CD4-positive, alpha-beta T cell treated with Interleukin-15 for 4 hours (primary cell): ENCODE measurements at places on chromosomes 7 and 10.

- no peak for DNase-seq
These were observed 10.1 kb downstream of the PSTK start for GRCh38 chr10:122990278-122990677.

GRCh38 chr7:1931951-1932270, 261.8 kb downstream of the ELFN1 start:
- no peak for DNase-seq

- DNase-seq, result no peak
These were observed 28.4 kb downstream of the UBE2D4 start for GRCh38 chr7:43954524-43955228.

GRCh38 chr10:102641402-102641801, 2.9 kb upstream of the TRIM8 start:
- DNase-seq, result no peak

DNA sequence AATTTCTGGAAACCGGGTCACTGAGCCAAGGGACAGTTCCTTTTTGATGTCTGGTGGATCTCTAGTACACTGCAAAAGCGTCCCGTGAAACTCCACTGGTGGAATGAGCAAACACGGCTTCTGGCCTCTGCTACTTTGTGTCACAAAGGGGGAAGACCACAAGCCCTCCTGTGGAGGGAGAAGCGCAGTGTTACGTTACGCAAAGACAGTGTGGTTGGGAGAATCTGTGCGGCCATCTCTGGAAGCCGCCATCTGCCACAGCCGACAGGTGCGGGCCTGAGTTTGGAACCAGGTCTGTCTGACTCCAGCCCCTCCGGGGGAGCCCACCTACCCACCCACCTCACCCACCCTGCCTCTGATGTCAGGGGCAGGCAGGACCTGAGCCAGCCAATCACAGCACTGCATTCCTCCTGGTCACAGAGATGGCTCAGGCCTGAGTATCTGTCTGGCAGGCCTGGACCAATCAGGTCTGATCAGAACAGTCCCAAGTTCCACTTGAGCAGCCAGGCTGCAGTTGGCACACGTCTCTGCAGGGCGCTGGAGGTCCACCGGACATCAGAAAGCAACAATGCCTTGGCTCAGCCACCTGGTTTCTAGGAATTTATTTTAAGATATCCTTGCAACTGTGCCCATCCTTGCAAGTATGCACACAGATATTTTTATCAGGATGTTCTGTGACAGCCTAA, 3.0 kb upstream of the CYP2W1 start:
- no peak for DNase-seq

DNA sequence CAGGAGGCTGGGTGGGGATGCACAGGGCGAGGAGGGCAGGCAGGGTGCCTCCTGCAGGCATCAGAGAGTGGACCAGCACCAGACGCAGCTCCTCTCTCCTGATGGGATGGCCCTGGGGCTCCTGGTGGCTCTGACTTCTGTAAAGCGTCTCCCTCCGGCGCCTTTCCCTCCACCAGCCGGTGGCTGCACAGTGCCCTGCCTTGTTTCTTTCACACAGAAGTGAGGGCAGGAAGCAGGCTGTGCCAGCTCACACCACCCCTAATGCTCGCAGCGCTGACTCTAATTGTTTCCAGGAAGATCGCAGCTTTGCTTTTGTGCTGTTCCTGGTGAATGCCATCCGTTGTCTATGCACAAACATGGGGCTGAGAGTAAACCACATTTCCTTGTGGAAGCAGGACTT, 152.3 kb upstream of the LANCL2 start:
- DNase-seq, result no peak

DNA sequence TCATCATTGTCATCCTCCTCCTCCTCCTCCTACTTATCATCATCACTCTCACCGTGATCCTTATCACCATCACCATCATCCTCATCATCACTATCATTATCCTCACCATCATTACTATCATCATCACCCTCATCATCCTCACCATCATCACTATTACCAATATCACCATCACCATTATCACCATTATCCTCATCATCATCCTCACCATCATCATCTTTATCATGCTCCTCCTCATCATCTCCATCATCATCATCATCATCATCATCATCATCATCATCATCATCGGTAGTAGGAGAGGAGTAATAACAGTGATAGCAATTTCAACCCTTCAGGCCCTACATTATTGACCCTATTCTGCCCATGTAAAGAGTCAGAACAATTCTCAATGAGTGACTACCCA, 345.9 kb upstream of the ZNF32 start:
- DNase-seq, result no peak

DNA sequence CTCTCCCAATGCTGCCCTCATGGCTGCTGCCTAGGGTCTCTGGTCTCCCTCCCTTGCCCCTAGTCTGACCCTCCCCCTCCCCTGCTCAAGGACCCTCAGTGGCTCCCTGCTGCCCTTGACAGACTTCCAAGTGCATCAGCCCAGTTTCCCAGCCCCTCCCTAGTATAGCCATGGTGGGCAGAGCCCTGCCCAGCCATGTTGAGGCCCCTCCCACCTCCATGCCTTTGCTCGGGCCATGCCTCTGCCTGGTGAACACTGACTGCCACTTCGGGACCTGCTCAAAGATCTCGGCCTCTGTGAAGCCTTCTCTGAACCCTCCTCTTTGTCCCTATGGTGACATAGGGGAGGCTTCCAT, 73.2 kb downstream of the MYL10 start:
- no peak for DNase-seq

GRCh38 chr10:118720685-118721538, 33.9 kb downstream of the CACUL1 start:
- DNase-seq, result peak; percentile 74

- DNase-seq, result no peak
These were observed 24.5 kb downstream of the VSTM4 start for GRCh38 chr10:49090696-49091380.

- DNase-seq, result no peak
These were observed 22.5 kb upstream of the ADRB1 start for GRCh38 chr10:114021154-114021553.

DNA sequence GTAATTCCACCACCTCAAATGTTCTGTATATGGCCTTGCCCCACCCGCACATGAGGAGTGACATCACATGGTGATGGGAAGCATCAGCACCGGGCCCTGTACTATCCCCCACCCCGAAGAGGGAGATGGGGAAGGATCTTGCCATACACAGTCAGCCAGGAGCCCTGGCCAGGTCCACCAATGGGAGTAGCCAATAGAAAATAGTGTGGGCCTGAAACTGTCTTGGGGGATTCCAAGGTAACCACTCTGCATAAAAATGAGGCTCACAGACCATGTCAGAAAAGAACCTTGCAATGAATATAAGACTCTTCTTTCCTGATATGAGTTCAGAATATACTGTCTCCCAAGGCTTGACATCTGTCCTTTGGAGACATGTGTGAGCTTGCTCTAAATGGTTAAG, 51.1 kb downstream of the ADRB1 start:
- DNase-seq, result no peak

DNA sequence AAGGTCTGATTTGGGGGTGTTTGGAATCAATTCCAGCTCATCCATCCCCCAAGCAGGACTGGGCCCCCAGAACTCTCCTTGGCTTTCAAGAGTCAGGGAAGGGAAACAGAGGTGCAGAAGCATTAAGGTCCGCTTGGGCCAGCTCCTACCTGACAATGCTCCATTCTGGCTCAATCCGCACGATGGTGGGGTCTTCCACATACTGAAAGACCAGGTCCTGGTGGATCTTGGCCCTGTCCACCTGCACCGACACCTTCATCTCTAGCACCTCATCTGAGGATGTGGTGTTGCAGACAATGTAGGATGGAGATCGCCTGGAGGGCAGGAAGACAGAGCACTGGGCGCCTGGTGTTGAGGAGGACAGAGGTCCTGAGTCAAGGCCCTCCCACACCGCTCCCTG, 391.1 kb downstream of the PLXNA4 start:
- no peak for DNase-seq

GRCh38 chr7:22700559-22701002, 26.4 kb upstream of the IL6 start:
- no peak for DNase-seq

- DNase-seq, result peak; percentile 54
These were observed 118.9 kb downstream of the APBB1IP start for GRCh38 chr10:26556748-26557640.

DNA sequence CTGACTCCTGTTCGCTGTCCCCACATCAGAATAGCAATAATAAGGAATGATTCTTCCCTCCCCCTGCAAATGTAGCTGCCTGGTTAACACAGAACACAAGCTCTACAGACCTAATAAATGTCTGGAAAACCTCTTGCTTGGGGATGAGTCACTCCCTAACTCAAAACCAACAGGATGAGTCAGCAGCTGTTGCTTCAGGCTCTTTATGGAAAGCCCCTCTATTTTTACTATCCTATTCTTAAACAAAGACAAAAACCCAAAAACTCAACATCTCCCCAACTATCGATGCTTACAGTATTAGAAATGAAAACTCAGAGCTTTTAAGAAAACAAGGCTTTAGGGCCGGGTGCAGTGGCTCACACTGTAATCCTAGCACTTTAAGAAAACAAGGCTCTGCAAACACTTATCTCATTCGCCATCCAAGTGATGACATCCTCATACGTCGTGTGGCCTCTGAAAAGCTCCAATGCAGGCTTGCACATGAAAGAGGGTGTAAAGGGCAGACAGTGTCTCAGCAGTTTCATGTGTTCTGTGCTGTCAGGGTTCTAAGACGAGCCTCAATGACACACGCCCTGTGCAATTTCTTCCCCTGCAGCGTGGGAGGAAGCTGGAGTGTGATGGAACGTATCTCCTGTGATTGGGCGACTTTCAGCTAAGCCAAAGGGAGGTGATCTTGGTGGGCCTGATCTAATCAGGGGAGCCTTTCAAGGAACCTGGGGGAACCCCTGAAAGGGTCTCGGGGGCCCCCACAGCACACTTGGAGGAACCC, 70.1 kb downstream of the AMZ1 start:
- DNase-seq, result peak; percentile 61

DNA sequence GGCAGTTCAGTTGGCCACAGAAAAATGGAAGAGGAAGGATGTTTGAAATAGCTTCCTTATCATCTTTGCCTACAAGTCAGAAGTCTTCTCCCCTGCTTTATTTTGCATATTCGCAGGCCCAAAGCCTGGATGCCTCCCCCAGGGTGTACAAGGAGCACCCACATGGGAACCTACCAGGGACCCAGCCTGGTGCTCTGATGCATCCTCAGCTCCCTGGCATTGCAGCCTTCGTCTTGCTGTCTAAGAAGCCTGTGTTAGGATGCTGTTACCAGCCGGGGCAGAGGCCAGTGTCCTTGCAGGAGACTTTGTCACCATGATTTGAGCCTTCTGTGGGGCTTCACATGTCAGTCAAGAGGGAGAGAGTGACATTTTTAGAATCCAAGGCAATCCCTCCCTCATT, 27.0 kb upstream of the GPR26 start:
- DNase-seq, result no peak

DNA sequence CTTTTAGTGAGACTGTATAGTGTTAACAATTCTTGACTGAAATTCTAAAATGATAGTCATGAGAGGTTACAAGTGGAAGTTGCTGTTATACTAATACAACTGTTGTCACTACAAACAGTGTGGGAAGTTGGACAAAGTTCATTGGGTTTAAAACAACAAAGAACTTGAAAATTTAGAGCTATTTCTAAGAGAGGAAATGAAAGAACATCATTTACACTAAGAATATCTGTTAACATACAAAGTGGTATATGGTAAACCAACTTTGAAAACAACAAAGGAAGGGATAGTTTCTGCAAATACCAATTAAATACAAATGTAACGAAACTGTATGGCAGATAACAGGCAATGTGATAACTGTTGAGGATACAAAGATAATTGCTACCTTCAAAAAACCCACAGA, 11.6 kb downstream of the MTPN start:
- no peak for DNase-seq

DNA sequence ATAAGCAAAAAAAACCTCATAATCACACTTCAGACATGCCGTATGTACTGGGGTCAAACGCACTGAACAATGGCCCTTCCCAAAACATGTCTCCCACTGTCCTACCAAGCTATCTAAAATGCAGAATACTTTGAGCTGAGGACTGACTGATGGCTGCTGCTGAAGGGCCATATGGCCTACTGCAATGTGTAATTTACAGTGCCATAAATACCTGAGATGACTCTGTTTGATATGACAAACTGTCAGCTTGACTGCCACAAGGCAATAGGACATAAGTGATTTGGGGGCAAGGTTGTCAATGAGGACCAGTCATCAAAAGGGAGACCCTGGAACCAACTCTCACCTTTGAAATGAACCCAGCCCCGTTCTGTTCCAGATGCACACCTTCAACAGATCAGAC, 187.4 kb upstream of the FRMD4A start:
- no peak for DNase-seq

GRCh38 chr10:111593578-111593977, 516.7 kb downstream of the ADRA2A start:
- no peak for DNase-seq

DNA sequence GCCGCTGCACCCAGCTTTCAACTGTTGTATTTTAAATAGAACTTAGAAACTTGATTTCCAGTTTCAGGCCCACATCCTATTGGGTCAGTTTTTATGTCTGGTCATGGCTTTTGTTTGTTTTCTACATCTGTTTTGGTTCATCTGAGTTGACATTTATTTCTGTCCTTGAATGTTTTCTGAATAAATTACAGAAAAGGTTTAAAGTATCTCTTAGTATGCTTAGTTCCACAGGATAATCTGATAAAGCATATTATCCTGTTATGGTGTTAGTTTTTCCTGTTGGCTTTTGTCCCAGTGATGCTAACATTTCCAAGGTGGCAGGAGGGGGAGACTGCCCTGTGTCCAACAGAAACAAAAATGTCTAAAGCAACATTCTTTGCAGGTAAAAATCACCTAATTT, 733.2 kb downstream of the INHBA start:
- no peak for DNase-seq

- DNase-seq, result no peak
These were observed 50.5 kb downstream of the FZD1 start for GRCh38 chr7:91314591-91315323.

- no peak for DNase-seq
These were observed 64.0 kb upstream of the WAC start for GRCh38 chr10:28468707-28469483.

- no peak for DNase-seq
These were observed 126.5 kb upstream of the VKORC1L1 start for GRCh38 chr7:65746398-65746669.

DNA sequence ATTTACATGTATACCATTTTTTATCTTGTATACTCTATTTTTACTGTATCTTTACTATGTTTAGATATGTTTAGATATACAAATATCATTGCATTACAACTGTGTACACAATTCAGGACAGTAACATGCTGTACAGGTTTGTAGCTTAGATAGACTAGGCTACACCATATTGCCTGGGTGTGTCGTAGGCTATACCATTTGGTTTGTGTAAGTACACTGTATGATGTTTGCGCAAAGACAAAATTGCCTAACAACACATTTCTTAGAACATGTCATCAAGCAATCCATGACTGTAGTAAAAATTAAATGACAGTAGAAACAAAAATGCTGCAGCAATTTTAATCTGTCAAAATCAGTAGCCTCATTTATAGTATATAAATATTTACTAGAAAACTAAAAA, 812.2 kb downstream of the GRM8 start:
- DNase-seq, result no peak
